Kidney glomerular epithelial cell (primary cell): ENCODE measurements at places on chromosomes 16 and 17.

DNA sequence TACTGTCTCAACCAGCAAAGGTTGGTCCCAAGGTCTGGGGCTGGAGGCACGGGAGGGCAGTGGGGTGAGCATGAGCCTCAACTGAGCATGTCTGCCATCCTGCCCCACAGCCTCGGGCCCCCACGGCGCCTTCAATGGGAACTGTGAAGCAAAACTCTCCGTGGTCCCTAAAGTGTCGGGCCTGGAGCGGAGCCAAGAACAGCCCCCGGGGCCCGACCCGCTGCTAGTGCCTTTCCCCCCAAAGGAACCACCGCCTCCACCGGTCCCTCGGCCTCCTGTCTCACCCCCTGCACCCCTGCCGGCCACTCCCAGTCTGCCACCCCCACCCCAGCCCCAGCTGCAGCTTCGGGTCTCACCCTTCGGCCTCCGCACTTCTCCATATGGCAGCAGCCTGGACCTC lies 4.2 kb downstream of the FBRS start:
- no peak for DNase-seq

- no peak for DNase-seq
Observed at GRCh38 chr16:57276596-57276995, 7.9 kb downstream of the PLLP start.

DNA sequence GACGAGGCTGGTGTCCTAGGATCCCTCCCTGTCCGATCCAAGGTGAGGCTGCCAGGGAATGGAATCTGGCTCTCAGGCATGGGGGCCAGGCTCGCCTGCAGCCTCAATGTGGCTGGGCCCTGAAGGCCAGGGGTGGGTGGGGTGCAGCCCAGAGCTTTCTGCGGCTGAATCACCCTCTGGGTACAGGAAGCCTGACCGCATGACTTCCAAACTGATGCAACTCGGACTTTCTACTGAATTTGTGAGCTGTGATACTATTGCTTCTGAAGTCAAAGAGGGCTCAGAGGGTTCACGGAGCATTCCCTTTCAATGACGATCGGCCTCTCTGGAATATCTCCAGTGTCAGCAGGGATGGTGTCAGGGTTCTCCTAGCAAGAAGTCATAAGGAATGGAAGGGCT lies 123.7 kb downstream of the METRNL start:
- no peak for DNase-seq

- DNase-seq = no peak
Observed at GRCh38 chr17:65085951-65086350, 29.4 kb upstream of the GNA13 start.

- DNase-seq = no peak
Observed at GRCh38 chr17:16073845-16074244, 74.2 kb downstream of the TTC19 start.

DNA sequence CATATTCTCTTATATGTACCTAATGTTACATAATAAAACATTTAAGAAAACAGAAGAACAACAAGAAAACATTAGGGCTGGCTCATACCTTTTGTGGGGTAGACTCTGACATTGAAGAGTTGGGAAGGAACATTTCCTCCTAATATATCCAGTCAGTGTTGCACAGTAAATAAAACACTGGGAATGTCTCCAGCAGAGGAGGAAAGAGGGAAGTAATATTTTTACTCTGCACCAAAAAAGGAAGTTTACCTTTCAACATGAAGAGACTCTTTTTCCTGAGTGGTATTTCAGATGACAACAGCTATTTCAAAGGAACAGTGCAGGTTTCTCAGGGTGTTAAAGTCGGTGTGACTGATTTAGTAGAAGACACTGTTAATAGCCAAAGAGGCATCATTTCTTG lies 31.9 kb downstream of the EPN2 start:
- no peak for DNase-seq

DNA sequence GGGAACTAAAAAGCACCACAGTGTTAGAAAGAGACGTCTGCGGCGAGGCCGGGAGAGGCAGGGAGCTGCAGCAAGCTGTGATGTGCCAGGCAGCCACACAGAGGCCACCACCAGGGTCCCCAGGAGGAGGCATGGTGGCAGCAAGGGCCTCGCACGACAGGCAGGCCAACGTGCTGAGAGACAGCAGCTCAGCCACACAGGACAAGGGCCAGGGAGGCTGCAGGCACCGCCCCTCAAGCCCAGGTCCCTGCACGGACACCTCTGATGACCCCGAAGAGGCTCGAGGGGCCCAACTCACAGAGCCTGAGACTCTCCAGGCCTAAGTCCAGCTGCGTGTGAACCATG lies 5.7 kb downstream of the HAGH start:
- no peak for DNase-seq

GRCh38 chr17:27797390-27798091 lies 2.8 kb downstream of the NOS2 start:
- no peak for DNase-seq

DNA sequence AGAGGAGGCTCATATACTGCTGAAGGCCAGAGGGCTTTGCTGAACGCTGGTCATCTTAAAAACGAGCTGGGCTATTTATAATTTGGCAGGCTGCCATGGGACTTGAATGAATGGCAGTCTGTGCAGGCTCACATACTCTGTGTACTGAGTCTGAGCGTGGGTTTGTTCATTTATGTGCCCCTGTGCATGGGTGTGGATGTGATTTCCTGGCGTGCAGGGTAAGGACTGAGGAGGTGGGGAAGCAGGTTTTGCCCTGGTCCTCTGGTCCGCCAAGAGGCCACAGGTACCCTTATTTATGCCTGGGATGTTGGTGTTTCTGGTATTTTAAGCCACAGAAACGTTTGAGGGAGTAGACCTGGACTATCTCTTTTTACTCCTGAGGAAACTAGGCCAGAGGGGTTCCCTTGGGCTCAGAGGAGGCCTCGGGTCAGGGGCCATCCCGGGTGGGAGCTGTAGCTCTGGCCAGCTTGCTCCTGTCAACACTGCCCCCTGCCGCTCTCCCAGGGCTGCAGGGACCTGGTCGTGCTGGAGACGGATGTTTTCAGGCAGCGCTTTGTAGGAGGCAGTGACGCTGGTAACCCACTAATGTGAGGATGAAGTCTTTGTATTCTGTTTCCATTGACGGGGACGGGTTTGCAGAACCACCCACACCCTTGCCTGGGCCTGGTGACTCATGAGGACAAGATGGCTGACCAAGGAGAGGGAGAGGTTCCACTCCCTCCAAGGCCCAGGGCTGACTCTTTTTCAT lies 184.4 kb downstream of the MSI2 start:
- peak; percentile 76 for DNase-seq

DNA sequence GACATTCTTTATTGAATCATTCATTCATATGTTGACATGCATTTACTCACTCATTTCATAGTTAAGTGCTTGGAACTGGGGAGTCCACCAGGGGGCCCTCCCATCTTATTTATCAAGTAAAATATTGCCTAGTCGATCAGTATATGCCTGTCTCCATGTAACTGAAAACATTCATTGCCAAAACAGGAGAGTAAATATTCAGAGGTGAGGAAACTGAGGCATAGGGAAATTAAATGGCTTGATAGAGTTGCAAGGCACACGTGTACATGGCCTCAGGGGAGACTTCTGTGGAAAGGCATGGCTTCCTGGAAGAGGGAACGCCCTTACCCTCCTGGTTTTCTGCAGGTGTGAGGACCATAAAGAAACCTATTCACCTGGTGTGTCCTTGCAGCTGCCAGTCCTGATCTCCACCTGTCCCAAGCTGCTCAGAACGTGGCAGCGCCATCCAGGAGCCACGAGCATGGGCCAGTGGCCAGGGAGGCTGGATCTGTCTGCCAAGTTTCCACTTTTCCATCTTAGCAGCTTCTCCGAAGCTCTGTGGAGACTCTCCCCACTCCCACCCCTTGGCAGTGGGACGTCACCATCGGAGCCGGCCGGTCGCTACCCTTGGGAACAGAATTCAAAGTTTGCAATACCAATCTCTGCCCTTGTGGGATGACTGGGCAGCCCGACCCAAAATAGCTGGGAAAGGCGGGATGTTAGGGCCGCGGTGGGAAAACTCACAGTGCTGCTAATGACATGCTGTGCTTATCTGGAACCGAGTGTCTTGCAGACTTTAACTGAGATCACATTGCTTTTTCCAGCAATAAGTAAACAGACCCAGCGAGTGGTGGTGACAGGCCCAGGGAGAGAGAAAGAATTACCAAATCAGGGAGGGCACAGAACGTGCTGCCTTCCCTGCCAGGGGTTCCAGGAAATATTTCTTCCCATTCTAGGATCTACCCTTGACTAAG lies 4.1 kb upstream of the C1QTNF1 start:
- DNase-seq = peak; percentile 36

GRCh38 chr16:14036889-14037288 lies 34.2 kb upstream of the MRTFB start:
- no peak for DNase-seq

DNA sequence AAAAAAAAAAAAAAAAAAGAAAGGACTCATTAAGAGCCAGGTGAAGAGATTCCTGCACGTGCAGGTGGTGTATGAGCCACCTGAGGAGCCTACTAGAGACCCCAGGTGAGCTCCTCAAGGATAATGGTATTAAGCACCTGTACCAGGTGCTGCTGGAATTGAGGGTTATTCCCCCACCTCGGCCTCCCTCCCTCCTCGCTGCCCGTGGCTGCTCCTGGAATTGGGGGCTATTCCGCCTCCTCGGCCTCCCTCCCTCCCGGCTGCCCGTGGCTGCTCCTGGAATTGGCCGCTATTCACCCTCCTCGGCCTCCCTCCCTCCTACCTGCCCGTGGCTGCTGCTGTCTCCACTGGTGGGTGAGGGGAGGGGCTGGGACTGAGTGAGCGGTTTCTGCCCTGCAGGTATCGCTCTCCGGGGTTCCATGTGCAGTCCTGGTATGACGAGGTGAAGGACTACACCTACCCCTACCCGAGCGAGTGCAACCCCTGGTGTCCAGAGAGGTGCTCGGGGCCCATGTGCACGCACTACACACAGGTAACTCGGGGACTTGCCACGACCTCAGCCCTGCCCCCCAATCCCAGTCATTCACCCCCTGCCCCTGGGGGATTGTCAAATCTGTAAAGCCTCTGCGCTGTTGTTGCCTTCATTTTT lies 29.3 kb downstream of the CRISPLD2 start:
- DNase-seq = no peak

GRCh38 chr16:13013043-13013442 lies 111.6 kb downstream of the SHISA9 start:
- no peak for DNase-seq

DNA sequence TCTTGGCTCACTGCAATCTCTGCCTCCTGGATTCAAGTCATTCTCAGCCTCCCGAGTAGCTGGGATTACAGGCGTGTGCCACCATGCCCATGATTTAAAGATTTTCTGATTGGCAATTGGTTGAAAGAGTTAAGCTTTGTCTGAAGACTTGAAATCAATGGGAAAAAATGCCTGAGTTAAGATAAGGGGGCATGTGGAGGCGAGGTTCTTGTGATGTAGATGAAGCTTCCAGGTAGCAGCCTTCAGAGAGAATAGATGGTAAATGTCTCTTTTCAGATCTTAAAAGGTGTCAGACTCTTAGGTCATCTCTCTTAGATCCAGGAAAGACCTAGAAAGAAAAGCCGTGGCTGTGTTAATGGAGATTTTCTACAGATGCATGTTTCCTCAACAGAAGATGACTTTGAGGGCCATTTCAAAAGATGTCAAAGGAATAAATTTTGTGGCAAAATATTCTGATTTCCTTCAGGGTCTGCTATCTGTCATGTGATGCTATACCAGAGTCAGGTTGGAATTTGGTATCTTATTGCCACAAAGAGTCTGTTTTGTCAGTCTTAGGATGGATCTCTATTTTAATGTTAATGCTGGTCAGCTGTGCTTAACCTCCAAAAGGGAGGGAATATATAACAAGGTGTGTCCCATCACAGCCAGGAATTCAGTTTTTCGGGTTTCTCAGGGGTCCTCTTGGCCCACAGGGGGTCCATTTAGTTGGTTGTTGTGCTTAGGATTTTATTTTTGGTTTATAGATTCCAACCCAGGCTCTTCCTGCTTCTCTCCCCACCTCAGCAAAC lies 58.3 kb upstream of the AKTIP start:
- no peak for DNase-seq

DNA sequence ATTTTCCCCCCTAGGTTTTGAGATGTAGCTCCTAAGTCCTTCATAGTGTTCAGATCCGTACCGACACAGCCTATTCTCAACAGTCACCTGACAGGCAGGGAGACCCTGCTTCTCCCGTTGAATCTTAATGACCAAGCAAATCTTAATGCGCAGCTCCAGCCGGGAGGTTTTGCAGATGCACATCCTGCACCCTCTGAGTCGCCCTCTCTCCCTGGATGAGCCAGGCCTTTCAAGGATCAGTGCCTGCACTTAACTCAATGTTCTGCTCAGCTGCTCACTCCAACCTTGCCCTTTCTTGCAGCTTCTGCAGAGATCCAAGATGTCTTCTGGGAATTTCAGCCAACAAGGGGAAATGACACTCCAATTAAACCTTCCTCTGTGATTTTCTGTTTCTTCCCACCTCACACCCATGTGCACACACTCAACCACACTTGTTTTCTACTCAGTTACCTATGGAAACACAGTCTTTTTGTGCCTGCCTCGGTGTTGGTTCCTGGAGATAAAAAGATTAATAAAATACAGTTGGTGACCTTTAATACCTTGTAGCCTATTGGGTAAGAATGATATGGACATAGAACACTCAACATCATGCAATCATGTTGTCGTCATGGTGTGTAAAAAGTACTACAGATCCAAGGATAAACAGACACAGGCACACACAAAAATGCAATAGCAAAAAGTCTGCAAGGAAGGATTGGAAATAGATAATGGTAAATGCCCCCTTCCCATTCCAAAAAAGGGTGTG lies 76.9 kb upstream of the DYNLRB2 start:
- peak; percentile 72 for DNase-seq

DNA sequence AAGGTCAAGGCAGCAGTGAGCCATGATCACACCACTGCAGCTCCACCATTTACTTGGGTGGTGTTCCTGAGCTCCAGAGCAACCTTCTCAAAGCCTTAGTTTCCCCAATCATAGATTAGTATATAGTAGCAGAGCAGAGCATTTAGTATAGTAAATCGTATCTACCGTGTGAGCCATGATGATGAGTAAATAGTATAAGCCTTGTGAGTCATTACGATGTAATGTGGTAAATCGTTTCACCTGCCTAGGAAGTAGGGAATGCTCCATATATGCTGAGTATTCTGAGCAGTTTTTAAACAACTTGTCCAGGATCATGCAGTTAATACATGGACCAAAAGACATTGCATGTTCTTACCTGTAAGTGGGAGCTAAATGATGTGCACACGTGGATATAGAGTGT lies 66.4 kb downstream of the SCNN1B start:
- peak; percentile 52 for DNase-seq

DNA sequence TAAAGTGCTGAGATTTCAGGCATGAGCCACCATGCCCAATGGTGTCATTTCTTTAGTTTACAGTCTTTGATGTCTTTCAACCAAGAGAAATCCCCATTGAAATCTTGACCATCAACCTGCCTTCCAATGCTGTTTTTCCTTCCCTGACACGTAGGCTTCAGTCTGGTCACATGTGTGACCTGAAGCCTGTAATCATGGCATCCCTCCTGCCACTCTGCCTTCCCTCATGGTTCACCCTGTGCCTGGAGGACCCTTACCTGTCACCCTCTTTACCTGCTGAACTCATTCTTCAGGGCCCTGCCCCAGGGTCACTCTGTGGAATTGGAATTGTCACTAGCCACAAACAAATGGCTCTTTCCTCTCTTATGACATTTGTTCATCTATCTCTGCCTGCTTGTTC lies 18.1 kb upstream of the ARHGAP23 start:
- no peak for DNase-seq
